ENCODE measurements at places on chromosomes 13 and 19.

- peaks cover 37% of the 10 kb centered on the region for H3K36me3 ChIP-seq
- H3K4me3 ChIP-seq = no peak overlapping the region
- no peak for DNase-seq
- H3K27ac ChIP-seq = no peak overlapping the region
- peaks cover 13% of the 10 kb centered on the region for H3K4me1 ChIP-seq
- no peaks in the 10 kb centered on the region for H3K27me3 ChIP-seq
Measured at GRCh38 chr19:54107876-54108490, 5.3 kb downstream of the NDUFA3 start.

DNA sequence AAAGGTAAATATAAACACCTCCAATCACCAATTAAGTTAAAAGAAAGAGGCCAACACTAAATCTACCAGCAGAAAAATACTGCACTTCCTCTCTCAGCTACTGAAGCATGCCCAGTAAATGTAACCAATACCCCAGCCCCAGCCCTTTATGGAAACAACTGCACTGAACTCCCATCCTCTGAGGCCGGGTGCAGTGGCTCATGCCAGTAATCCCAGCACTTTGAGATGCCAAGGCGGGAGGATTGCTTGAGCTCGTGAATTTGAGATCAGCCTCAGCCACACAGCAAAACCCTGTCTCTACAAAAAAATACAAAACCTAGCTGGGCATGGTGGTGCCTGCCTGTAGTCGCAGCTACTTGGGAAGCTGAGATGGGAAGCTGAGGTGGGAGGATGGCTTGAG, 221.6 kb upstream of the SOX21 start:
- H3K27ac ChIP-seq = no peak overlapping the region
- H3K4me3 ChIP-seq = no peak overlapping the region
- no peaks in the 10 kb centered on the region for H3K4me1 ChIP-seq
- no peaks in the 10 kb centered on the region for H3K36me3 ChIP-seq
- H3K27me3 ChIP-seq = peaks cover 10% of the 10 kb centered on the region

GRCh38 chr13:97715763-97716162, 237.7 kb upstream of the IPO5 start:
- H3K4me3 ChIP-seq = no peak overlapping the region
- H3K4me1 ChIP-seq = no peaks in the 10 kb centered on the region
- no peak overlapping the region for H3K27ac ChIP-seq
- DNase-seq = no peak

GRCh38 chr19:29662278-29662603, 3.0 kb upstream of the PLEKHF1 start:
- H3K4me1 ChIP-seq = peaks cover 46% of the 10 kb centered on the region
- peak overlapping the region; percentile 29 for H3K4me3 ChIP-seq
- H3K27me3 ChIP-seq = no peaks in the 10 kb centered on the region
- peak overlapping the region; percentile 82 for H3K27ac ChIP-seq

GRCh38 chr13:78659732-78660494, 958 bp upstream of the OBI1 start:
- H3K4me1 ChIP-seq = peaks cover 30% of the 10 kb centered on the region
- H3K27ac ChIP-seq = peak overlapping the region; percentile 97
- peak; percentile 48 for DNase-seq
- H3K4me3 ChIP-seq = peak overlapping the region; percentile 85

DNA sequence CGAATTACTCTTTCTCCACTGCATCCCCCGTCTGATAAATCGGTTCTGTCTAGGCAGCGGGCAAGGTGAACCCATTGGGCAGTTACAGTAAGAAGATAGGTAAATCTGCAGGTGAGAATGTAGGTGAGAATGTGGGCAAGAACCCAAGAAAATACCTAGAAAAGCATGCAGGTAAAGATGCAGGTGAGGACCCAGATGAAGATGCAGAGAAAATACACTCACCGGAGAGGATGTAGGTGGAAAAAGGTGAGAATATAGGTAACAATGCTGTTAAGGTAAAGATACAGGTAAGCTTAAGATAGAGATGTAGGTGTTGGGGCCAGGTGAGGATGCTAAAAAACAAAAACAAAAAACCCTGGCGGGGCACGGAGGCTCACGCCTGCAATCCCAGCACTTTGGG, 6.3 kb upstream of the TNFSF14 start:
- no peak overlapping the region for H3K27ac ChIP-seq
- peaks cover 67% of the 10 kb centered on the region for H3K4me1 ChIP-seq
- DNase-seq = no peak
- H3K36me3 ChIP-seq = peaks cover 13% of the 10 kb centered on the region
- no peaks in the 10 kb centered on the region for H3K27me3 ChIP-seq
- no peak overlapping the region for H3K4me3 ChIP-seq

GRCh38 chr13:42258747-42259146, 13.2 kb upstream of the AKAP11 start:
- DNase-seq = no peak
- H3K27me3 ChIP-seq = no peaks in the 10 kb centered on the region
- no peaks in the 10 kb centered on the region for H3K36me3 ChIP-seq
- H3K4me1 ChIP-seq = peaks cover 4% of the 10 kb centered on the region
- no peak overlapping the region for H3K4me3 ChIP-seq

DNA sequence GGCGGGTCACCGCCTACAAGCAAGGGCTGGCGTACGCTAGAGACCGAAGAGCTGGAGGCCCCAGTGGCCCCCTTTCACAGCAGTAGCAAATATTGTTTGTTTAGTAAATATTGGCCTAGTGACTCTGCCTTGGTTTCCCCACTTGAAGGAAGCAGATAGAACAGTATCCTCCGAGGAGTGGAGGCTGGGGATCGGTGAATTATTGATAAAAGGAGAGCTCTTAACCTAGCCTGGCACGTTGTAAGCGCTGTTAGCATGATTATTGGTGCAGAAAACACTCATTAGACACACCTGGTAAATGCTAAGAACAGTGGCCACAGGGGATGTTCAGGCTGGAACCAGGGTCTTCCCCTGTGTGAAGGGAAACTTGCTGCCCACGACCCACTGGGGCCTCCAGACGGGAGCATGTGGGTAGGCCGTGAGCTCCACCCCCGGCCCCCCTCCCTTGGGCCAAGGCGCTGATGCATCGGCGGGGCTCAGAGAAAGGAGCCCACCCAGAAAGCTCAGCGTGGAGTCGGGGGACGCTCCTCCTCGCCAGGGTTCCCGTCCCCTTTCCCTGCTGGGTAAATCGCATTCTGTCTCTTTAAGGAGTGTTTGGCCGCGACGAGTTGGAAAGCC, 2.3 kb downstream of the IER2 start:
- no peaks in the 10 kb centered on the region for H3K27me3 ChIP-seq
- peaks cover 35% of the 10 kb centered on the region for H3K36me3 ChIP-seq
- DNase-seq = no peak
- H3K4me1 ChIP-seq = peaks cover 31% of the 10 kb centered on the region
- peak overlapping the region; percentile 100 for H3K27ac ChIP-seq
- peak overlapping the region; percentile 87 for H3K4me3 ChIP-seq

DNA sequence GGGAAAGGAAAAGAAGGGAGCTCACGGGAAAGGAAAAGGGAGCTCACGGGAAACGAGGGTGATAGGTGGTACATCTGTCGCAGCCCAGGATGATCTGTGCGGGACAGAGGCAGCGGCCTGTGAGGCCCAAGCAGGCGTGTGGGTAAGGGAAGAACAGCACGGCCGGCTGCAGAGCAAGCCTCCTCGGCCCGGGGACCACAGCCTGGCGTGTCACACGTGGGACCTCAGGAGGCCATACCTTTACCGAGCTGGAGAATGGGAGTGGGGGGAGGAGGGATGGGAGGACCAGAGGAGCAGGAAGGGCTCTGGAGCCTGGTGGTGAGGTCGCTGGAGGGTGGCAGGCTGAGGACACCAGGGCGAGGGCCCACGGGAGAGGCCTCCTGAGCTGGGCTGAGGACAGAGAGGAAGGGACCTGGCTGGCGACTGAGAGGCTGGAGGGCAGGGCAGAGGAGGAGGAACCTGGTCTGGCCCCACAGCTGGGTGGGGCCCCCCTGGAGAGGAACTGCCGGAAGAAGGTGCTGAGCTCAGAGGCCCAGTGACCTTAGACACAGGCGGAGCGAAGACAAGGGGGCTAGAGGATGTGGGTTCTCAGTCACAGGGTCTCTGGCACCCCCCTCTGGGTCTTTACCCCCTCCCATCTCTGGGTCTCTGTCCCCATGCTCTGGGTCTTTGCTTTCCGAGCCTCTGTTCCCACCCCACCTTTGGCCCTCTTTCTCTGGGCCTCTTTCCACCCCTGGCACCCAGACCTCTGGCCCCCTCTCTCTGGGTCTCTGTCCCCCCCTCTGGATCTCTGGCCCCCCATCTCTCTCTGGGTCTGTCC, 2.9 kb upstream of the FTL start:
- DNase-seq = peak; percentile 63
- no peaks in the 10 kb centered on the region for H3K27me3 ChIP-seq
- peak overlapping the region; percentile 90 for H3K27ac ChIP-seq
- H3K4me3 ChIP-seq = peak overlapping the region; percentile 86
- peaks cover 60% of the 10 kb centered on the region for H3K4me1 ChIP-seq

DNA sequence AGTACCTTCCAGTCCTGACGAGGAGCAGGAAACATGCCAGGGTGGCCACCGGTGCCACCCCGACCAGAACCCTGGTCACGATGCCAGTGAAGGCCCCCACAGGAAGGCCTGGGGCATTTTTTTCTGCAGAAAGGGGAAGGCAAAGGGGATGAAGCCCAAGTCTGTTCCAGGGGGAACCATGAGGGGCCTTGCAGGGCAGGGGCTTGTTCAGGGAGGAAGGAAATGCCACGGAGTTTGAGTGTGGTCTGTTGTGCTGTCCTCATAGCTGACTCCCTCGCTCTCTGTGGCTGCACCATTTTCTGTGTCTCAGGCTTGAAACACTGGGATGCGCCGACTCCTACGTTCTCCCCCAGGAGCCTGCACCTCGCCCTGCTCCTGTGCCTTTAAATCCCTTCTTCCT, 27.5 kb upstream of the CEACAM1 start:
- H3K27me3 ChIP-seq = peaks cover 10% of the 10 kb centered on the region
- no peak overlapping the region for H3K4me3 ChIP-seq
- H3K36me3 ChIP-seq = no peaks in the 10 kb centered on the region
- no peaks in the 10 kb centered on the region for H3K4me1 ChIP-seq

DNA sequence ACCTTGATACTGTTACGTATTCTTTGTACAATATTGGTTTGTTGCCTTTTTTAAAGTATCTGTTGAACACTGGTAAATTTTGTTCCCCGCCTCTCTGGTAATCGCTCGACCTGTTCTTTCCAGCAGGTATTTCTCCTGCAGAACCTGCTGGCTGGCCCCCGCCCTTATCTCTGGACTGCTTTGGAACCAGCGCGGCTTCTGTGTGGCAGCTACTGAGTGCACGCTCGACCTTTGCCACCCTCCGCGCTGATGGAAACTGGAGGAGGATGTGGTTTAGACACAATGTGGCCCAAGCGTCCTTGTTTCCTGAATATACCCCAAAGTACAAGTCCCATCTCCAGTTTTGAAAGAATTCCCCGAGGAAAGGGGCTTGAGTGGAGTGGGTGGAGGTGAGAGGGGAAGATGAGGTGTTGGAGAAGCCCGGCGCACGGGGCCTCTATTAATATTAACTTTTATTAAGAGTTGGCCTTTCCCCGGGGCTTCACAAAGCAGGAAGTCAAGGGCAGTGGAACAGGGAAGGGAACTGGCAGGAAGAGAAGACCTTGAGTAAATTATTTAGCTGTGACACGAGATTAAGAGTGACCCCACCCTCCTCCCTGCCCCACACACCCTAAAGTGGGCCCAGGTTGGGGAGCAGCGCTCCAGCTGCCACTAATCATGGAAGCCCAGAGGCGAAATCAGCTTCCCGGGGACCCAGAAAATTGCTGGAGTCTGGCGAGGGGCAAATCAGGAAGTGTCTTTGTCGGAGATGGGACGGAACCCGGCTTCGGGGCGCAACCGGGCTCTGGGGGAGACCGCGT, 16.0 kb downstream of the CDX2 start:
- peak overlapping the region; percentile 21 for H3K4me3 ChIP-seq
- peaks cover 15% of the 10 kb centered on the region for H3K4me1 ChIP-seq
- peaks cover 53% of the 10 kb centered on the region for H3K27me3 ChIP-seq

GRCh38 chr13:50219743-50220142, 204.5 kb downstream of the KCNRG start:
- peaks cover 21% of the 10 kb centered on the region for H3K4me1 ChIP-seq
- H3K36me3 ChIP-seq = no peaks in the 10 kb centered on the region
- peaks cover 29% of the 10 kb centered on the region for H3K27me3 ChIP-seq
- H3K4me3 ChIP-seq = no peak overlapping the region
